Bladder microvascular endothelial cell (primary cell): ENCODE measurements at places on chromosomes 4 and X. TPM values are rescaled to one million over a fixed set of nuclear protein-coding genes. Genes with fewer than 3 reads are reported as not detected.

The GATA1 gene
- total RNA-seq, result not detected in 2 replicates

The DHRSX gene
- total RNA-seq, result 13.4 and 24.5 TPM in 2 replicates

The SORBS2 gene
- 53.9 and 261 TPM in 2 replicates for total RNA-seq

The PLP1 gene
- total RNA-seq, result 0.25 TPM in 1 of 2 replicates, not detected in the other

The PABPC5 gene
- 0.49 and 0.94 TPM in 2 replicates for total RNA-seq

The SLC9B1 gene
- total RNA-seq, result 0.19 and 0.81 TPM in 2 replicates

The SMIM43 gene
- total RNA-seq, result 0.65 and 1.0 TPM in 2 replicates

The CSN1S1 gene
- not detected in 2 replicates for total RNA-seq

The SYN1 gene
- total RNA-seq, result under 0.01 TPM in 1 of 2 replicates, not detected in the other

The FMR1 gene
- total RNA-seq, result 24.1 and 47.1 TPM in 2 replicates

The CLDN34 gene
- total RNA-seq, result 0.25 TPM in 1 of 2 replicates, not detected in the other

The MAGEB1 gene
- total RNA-seq, result not detected in 2 replicates

The XKRX gene
- 0.06 TPM in 1 of 2 replicates, not detected in the other for total RNA-seq

The SSX2 gene
- total RNA-seq, result not detected in 2 replicates

The TKTL2 gene
- 0.06 TPM in 1 of 2 replicates, not detected in the other for total RNA-seq

The ITIH6 gene
- not detected in 2 replicates for total RNA-seq

The CYLC1 gene
- total RNA-seq, result not detected in 2 replicates

The HSFX2 gene
- 0.16 TPM in 1 of 2 replicates, not detected in the other for total RNA-seq

The SNCA gene
- total RNA-seq, result 49.5 and 191 TPM in 2 replicates

The DOK7 gene
- 0.06 TPM in 1 of 2 replicates, not detected in the other for total RNA-seq

The NMU gene
- 0.38 TPM in 1 of 2 replicates, not detected in the other for total RNA-seq

The DAPP1 gene
- not detected in 2 replicates for total RNA-seq

The LRP2BP gene
- 0.16 and 0.94 TPM in 2 replicates for total RNA-seq

The ASB5 gene
- not detected in 2 replicates for total RNA-seq

The TKTL1 gene
- under 0.01 and 0.31 TPM in 2 replicates for total RNA-seq

The CXCL3 gene
- 0.16 and 1.1 TPM in 2 replicates for total RNA-seq

The PLAC1 gene
- total RNA-seq, result under 0.01 TPM in 1 of 2 replicates, not detected in the other

The HTN1 gene
- total RNA-seq, result not detected in 2 replicates

The SLITRK4 gene
- 2.9 and 4.3 TPM in 2 replicates for total RNA-seq

The RPL9 gene
- total RNA-seq, result 734 and 2,864 TPM in 2 replicates

The UCP1 gene
- total RNA-seq, result not detected in 2 replicates

The EGFL6 gene
- not detected in 2 replicates for total RNA-seq

The ITM2A gene
- 115 and 191 TPM in 2 replicates for total RNA-seq

The FGF2 gene
- total RNA-seq, result 11.8 and 21.4 TPM in 2 replicates

The PF4V1 gene
- total RNA-seq, result 0.25 TPM in 1 of 2 replicates, not detected in the other
